ENCODE measurements at places on chromosomes 3 and 15. TPM values are rescaled to one million over a fixed set of nuclear protein-coding genes. Genes with fewer than 3 reads are reported as not detected.
A peak's percentile ranks its signal among the peaks of the same experiment; 100 is the strongest.

DNA sequence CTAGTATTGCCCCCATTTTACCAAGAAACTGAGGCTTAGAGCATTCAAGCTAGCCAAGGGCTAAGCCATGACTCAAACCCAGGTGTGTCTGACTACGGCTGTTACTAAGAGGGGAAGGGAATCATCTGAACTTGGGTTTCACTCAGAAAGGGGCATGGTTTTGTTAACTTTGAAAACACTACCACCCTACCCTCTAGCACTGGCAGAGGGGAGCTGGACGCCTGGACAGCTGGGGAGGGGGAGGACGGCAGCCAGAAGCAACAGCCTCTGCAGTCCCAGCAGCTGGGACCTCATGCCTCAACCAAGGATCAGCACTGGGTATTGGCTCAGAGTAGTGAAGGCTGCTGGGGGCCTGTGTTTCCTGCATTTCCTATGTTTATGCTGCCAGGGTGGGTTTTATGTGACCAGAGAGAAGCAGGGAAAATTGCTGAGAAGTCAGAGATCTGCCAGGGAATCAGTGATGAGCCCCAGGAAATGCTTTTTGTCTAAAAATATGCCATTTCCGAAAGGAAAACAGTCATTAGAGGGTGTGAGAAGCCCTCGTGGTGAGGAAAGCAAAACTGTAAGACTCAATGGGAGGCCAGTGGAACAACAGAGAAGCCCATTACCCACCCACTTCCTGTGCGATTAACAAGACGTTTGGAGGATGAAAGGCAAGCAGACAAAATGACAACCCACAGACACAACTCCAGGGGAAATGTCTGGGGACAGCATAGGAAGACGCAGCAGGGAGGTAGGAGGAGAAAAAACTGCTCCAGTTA, 41.2 kb downstream of the LIPC start:
- no peaks in the 10 kb centered on the region for H3K27me3 ChIP-seq
- no peaks in the 10 kb centered on the region for H3K36me3 ChIP-seq
- peak; percentile 33 for DNase-seq
- H3K4me3 ChIP-seq = no peak overlapping the region

DNA sequence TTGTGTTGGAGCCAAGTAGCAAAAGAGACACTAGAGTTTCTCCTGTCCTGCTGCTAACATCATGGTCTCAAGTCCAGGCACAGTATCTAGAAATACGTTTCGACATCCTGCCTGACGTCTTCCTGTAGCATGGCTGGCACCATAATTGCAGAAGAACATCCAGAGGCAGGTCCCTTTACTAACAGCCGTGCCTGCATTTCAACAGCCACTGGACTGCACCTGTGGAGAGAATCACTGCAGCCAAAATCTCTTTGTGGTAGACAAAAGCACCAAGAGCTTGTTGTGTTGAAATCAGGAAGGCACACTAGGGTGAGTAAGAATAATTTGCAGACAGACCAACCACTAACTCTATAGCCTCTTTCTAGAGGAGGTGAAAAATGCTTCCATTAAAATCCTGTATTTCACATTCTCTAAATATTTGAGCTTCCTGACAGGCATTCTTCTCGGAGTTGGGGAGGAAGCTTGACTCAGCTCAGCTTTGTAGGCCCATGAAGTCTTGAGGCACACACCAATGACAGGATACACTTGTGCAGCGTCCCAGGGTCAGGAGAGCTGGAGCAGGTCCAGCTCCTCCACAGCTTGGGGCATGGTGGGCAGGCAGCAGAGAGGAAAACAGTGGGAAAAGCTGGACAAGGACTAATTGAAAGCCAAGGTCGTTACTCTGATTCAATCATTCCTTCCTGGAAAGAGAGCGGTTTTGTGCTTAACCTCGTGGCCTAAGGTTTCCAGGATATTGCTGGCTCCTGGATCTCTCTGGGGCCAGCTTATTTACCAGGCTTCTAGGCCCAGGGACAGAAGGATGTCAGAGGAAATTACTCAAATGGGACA, 244.9 kb downstream of the FAM43A start:
- peak; percentile 68 for DNase-seq
- peak overlapping the region; percentile 28 for H3K27ac ChIP-seq
- H3K27me3 ChIP-seq = no peaks in the 10 kb centered on the region
- peaks cover 29% of the 10 kb centered on the region for H3K4me1 ChIP-seq
- no peak overlapping the region for H3K4me3 ChIP-seq

DNA sequence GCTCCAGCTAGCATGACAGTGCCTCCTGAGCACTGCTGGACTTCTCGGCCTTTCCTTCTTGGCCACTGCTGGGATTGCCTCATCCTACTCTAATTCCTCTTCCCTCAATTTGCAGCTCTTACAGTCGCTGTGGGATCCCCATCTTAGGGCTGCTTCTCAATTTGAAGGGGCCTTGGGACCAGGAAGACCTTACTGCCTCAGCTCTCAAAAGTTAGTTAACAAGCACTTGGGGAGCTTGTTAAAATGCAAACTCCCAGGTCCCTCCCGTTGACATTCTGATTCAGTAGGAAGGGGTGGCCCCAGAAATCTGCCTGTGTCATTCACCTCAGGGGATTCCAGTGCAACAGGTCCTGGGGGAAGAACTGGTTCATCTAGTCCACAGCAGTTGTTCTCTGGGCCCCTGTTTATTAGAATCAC, 14.8 kb downstream of the BDH1 start:
- H3K27me3 ChIP-seq = no peaks in the 10 kb centered on the region
- H3K36me3 ChIP-seq = no peaks in the 10 kb centered on the region
- H3K27ac ChIP-seq = peak overlapping the region; percentile 86
- peak; percentile 80 for DNase-seq

ZPLD1 gene
- total RNA-seq = not detected

- peak; percentile 95 for DNase-seq
- H3K27me3 ChIP-seq = no peaks in the 10 kb centered on the region
- H3K27ac ChIP-seq = peak overlapping the region; percentile 83
- no peaks in the 10 kb centered on the region for H3K36me3 ChIP-seq
- H3K4me3 ChIP-seq = peak overlapping the region; percentile 33
Measured at GRCh38 chr15:83733206-83733605, 79.3 kb downstream of the ADAMTSL3 start.

DNA sequence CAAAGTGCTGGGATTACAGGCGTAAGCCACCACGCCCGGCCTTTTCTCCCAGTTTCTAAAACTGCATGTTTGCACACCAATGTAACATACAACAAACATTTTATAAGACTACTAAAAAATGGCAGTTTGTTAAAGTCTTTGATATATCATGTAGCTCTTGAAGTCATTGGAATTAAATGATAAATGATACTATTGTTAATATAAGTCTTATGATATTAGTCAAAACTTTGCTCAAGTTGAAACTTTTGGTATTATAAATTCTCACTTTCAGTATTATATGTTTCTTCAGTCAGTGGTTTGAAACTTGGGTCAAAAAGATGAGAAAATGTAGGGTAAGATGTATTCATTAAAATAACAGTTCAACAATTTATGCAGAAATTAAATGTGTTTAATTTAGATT, 117.6 kb upstream of the TBL1XR1 start:
- no peaks in the 10 kb centered on the region for H3K36me3 ChIP-seq
- no peak for DNase-seq
- H3K27me3 ChIP-seq = no peaks in the 10 kb centered on the region
- H3K4me3 ChIP-seq = no peak overlapping the region
- H3K27ac ChIP-seq = no peak overlapping the region
- H3K4me1 ChIP-seq = no peaks in the 10 kb centered on the region

GRCh38 chr3:97647441-97647982, 117.0 kb upstream of the ARL6 start:
- H3K4me1 ChIP-seq = no peaks in the 10 kb centered on the region
- DNase-seq = no peak
- H3K27me3 ChIP-seq = no peaks in the 10 kb centered on the region

DNA sequence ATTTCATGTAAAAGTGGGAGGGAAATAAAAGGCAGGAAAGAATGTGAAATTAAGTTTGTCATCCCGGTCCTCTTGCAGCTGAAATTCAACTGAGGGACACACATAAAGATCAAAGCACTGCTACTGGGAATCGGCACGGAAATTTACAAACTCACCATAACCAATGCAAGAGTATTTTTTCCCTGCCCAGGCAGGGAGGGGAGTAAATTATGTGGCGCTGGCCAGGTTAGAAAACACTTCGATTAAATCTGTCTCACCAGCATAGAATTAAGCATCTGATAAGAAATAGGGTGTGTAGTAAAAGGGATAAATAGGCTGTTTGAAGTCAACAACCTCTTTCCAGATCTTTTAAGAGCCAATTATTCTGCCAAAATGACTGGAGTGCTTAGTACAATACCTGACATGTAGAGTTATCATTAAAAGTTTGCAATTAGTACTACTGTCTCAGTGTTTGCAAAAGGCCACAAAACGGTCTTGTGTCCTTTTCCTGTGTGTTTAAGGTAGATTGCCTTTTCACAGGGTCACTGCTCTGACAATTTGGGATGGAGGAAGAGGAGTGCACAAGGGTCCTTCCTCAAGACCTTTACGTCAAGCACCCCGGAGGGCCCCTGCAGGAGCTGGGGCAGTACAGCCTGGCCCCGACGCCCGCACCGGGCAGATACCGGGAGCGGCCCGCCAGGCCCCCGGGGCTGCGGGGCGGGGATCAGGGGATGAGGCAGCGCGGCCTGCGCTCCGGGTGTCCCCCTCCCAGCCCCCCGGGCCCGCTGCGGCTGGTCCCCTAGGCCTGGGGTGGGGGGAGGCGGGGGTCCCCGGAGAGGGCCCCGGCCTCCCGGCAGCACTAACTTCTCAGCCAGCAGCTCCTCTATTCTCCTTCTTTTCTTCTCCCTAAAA, 651 bp downstream of the UBA3 start:
- H3K4me3 ChIP-seq = peak overlapping the region; percentile 78
- no peaks in the 10 kb centered on the region for H3K36me3 ChIP-seq
- DNase-seq = no peak
- peaks cover 26% of the 10 kb centered on the region for H3K4me1 ChIP-seq
- H3K27me3 ChIP-seq = no peaks in the 10 kb centered on the region
- H3K27ac ChIP-seq = no peak overlapping the region

GRCh38 chr15:88987934-88988671, 74.9 kb upstream of the MFGE8 start:
- H3K27ac ChIP-seq = no peak overlapping the region
- peaks cover 35% of the 10 kb centered on the region for H3K4me1 ChIP-seq
- no peaks in the 10 kb centered on the region for H3K27me3 ChIP-seq
- DNase-seq = peak; percentile 41

- DNase-seq = no peak
- peaks cover 14% of the 10 kb centered on the region for H3K27me3 ChIP-seq
- H3K27ac ChIP-seq = no peak overlapping the region
- no peaks in the 10 kb centered on the region for H3K4me1 ChIP-seq
- H3K36me3 ChIP-seq = no peaks in the 10 kb centered on the region
Measured at GRCh38 chr3:195755391-195755790, 34.6 kb downstream of the MUC20 start.

ISY1 gene
- 18.1 TPM for total RNA-seq

- no peak overlapping the region for H3K27ac ChIP-seq
- H3K4me3 ChIP-seq = no peak overlapping the region
- DNase-seq = no peak
- no peaks in the 10 kb centered on the region for H3K27me3 ChIP-seq
- H3K4me1 ChIP-seq = peaks cover 43% of the 10 kb centered on the region
Measured at GRCh38 chr3:177601152-177601551, 403.9 kb upstream of the TBL1XR1 start.

GRCh38 chr15:39184701-39185390, 396.0 kb upstream of the THBS1 start:
- peak; percentile 94 for DNase-seq
- H3K27ac ChIP-seq = peak overlapping the region; percentile 96
- no peaks in the 10 kb centered on the region for H3K27me3 ChIP-seq
- H3K4me1 ChIP-seq = peaks cover 71% of the 10 kb centered on the region

DNA sequence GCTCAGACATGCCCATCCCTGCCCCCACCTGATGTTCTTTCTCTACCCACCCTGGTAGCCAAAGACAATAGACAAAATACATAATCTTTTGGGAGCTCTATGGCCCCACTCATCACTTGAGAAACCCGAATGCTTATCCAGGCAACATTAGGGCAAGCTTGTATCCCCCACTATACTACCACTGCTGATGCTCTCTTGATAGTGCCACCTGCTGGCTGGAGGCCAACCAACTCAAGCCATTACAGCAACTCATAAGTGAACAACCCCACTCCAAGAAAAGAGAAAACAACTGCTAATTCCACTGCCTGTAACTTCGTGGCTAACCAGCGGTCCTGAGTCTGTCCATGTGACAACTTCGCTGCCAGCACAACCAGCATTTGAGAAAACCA, 342.5 kb upstream of the TGFBR2 start:
- no peaks in the 10 kb centered on the region for H3K27me3 ChIP-seq
- no peak overlapping the region for H3K27ac ChIP-seq
- H3K4me3 ChIP-seq = no peak overlapping the region
- no peaks in the 10 kb centered on the region for H3K36me3 ChIP-seq
- peaks cover 11% of the 10 kb centered on the region for H3K4me1 ChIP-seq
- DNase-seq = no peak

DNA sequence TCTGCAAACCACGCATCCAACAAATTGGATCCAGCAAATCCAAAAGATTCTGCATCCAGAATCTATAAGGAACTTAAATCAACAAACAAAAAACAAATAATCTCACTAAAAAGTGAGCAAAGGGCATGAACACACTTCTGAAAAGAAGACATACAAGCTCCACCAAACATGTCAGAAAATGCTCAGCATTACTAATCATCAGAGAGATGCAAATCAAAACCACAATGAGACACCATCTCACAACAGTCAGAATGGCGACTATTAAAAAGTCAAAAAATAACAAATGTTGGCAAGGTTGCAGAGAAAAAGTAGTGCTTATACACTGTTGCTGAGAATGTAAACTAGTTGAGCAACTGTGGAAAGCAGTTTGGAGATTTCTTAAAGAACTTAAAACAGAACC, 21.6 kb upstream of the SLC25A36 start:
- no peak for DNase-seq
- H3K4me1 ChIP-seq = no peaks in the 10 kb centered on the region
- no peak overlapping the region for H3K27ac ChIP-seq
- no peaks in the 10 kb centered on the region for H3K36me3 ChIP-seq
- H3K27me3 ChIP-seq = peaks cover 6% of the 10 kb centered on the region

- no peak overlapping the region for H3K4me3 ChIP-seq
- H3K4me1 ChIP-seq = no peaks in the 10 kb centered on the region
- H3K27ac ChIP-seq = no peak overlapping the region
Measured at GRCh38 chr3:64473466-64473865, 214.3 kb downstream of the ADAMTS9 start.

- no peaks in the 10 kb centered on the region for H3K36me3 ChIP-seq
- peak overlapping the region; percentile 98 for H3K27ac ChIP-seq
- peaks cover 53% of the 10 kb centered on the region for H3K4me1 ChIP-seq
- H3K27me3 ChIP-seq = no peaks in the 10 kb centered on the region
- DNase-seq = peak; percentile 93
- peak overlapping the region; percentile 46 for H3K4me3 ChIP-seq
Measured at GRCh38 chr15:60520013-60520824, 41.3 kb upstream of the ICE2 start.

CMTM8 gene
- 5.2 TPM for total RNA-seq

DNA sequence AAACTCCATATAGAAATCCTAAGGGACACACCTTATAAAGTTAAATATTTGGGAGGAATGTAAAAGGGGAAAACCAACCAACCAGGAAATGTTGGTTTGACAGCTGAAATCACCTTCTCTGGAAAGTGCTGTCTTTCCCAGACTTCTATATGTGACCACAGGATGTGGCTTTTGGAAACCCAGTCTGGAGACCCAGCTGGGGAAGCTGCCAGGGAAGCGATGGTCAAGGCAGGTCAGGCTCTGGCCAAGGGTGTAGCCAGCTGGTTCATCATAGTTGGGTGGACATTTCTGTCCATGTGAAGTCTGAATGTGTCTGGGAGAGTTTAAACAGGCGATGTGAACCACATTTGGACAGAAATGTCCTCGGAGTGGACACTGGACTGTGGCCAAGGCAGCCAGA, 73.9 kb downstream of the ARNT2 start:
- DNase-seq = peak; percentile 34
- no peaks in the 10 kb centered on the region for H3K4me1 ChIP-seq
- no peak overlapping the region for H3K4me3 ChIP-seq
- 0 out of 2 replicates have a peak, but pooled peaks cover 2% of the 10 kb centered on the region for H3K36me3 ChIP-seq
- H3K27me3 ChIP-seq = peaks cover 10% of the 10 kb centered on the region
- no peak overlapping the region for H3K27ac ChIP-seq

STXBP5L gene
- not detected for total RNA-seq

Data from PC-3 (cell line).